ENCODE measurements at places on chromosomes 1 and 21.

- DNase-seq = no peak
Observed at GRCh38 chr21:39012326-39013230, 170.7 kb downstream of the PSMG1 start.

DNA sequence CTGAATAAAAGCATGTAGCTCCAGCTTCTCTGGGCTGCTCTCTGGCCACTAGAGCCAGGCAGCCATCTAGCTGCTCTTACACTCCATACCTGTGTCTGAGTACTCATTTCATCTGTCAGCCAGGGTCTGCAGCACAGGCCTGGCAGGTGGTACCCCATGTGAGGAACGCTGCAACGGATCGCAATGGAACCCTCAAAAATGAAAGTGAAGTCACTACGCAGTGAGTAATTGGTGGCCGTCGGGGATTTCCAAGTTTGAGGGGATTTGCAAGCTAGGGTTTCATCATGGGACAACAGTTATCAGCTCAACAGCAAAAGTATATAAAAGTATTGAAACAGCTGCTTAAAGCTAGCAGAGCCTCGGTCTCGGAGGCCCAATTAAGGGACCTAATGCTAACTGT lies 186.7 kb downstream of the HFM1 start:
- no peak for DNase-seq

GRCh38 chr1:205374210-205375078 lies 17.7 kb upstream of the KLHDC8A start:
- DNase-seq = no peak

- peak; percentile 80 for DNase-seq
Observed at GRCh38 chr1:22665752-22666151, 12.7 kb downstream of the C1QB start.

DNA sequence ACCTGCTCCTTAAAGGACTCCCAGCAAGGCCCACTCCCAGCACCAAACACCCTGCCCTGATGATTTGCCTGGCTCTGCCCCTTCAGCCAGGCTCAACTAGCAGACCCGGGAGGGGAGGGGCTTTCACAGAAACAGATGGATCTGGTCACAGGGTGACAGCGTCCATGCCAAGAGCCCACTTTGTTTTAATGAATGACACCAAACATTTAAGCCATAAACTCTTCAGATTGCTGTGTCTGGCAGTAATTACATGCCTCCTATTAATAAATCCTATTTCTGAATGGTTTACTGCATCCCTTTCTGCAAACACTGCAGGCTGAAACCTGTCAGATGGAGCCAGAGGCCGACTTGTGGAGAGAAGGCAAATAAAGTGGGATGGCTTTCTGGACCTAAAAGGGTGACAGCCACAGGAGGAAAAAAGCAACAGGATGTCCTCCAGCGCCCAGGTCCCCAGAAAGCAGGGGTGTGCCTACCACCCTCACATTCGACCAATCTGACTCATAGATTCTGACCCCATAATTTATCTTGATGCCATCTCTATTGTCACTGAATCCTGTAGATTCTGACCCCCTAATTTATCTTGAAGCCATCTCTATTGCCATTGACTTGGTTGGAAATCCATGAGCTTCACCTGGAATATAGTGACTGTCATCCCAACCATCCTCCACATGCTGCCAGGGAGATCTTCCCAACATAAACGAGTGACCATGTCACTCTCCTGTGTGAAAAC lies 200.9 kb downstream of the PLPP3 start:
- no peak for DNase-seq

DNA sequence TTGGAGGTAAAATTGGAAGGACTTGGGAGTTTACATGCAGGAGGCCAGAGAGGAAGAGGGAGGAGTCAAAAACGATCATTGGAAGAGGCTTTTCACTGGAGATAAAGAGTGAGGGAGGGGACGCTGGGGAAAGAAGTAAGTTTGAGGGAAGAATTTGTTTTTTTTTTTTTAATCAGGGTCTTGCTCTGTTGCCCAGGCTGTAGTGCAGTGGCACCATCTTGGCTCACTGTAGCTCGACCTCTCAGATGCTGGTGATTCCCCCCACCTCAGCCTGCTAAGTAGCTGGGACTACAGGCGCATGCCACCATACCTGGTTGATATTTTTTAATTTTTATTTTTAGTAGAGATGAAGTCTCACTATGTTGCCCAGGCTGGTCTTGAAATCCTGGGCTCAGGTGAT lies 1.2 kb upstream of the MROH7 start:
- no peak for DNase-seq

DNA sequence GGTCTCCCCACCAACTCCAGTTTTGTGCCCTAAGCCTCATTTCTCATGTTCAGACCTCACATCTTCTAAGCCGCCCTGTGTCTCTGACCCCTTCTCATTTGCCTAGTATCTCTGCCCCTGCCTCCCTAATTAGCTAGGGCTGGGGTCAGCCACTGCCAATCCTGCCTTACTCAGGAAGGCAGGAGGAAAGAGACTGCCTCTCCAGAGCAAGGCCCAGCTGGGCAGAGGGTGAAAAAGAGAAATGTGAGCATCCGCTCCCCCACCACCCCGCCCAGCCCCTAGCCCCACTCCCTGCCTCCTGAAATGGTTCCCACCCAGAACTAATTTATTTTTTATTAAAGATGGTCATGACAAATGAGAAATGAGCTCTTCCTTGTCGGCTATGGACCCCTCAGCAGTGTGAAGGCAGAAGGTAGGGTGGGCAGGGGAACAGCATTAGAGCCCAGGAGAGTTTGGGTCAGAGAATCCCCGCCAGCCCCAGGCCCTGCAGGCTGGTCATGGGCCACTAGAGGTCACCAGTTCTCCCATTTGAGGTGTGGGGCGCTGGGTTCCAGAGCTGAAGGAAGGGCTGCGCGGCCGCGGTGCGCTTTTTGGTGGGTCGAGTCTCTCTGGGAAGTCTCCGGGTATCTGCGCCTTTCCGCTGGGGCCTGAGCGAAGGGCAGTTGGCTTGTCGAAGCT lies 11.5 kb downstream of the ADAMTSL4 start:
- peak; percentile 97 for DNase-seq

DNA sequence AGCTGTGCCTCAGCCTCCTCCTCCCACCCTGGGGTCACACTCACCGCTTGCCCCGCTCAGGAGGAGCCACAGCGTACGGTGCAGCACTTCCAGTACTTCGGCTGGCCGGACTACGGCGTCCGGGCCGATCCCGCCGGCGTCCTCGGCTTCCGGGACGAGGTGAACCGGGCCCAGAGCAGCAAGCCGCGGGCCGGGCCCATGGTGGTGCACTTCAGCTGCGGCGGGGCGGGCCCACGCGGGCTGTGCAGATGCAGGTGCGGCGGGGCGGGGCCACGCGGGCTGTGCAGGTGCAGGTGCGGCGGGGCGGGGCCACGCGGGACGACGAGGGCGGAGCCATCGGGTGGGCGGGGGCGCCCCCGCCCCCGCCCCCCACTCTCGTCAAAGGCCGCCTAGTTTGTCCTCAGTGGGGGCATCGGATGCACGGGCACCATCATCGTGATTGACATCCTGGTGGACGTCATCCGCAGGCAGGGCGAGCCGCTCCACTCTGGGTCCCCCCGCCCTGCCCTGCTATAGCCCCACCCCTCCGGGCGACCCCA lies 5.5 kb downstream of the RNF223 start:
- peak; percentile 52 for DNase-seq

DNA sequence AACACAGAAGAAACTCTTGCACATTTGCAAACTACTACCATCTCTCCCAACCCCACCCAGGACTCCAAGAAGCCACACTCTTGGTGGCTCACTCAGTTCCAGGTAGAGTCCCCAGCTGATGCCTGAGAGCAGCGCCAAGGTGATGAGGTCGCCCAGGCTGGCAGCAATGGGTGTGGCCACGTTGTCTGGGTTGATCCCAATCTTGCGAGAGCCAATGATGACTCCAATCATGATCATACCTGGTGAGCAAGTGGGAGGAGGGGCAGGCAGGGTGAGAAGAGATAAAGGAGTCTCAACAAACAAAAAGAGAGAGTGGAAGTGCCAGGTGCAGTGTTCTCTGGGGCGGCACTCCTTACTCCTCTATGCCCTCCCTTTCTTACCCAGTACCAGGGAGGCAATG lies 14.4 kb downstream of the SLC41A1 start:
- DNase-seq = no peak

- DNase-seq = no peak
Observed at GRCh38 chr1:109649491-109649914, 6.4 kb upstream of the GSTM4 start.

DNA sequence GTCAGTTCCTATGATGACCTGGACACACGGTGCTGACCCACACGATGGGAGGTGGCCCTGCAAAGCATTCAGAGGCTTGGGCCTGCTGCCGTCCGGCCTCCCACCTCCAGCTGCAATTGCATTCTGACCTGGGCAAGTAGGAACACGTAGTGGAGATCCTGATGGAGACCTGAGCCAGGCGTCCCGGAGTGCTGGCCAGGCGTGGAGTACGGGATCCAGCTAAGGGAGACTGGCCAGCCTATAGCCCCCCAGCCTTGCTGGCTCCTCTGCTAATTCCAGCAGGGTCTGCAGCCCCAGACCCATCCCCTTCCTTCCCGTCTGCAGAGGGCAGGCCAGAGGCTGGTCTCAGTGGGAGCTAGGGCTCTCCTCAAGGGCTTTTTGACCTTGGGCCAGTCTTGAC lies 11.2 kb downstream of the CD46 start:
- DNase-seq = no peak

- DNase-seq = no peak
Observed at GRCh38 chr1:93143769-93144168, 36.4 kb downstream of the TMED5 start.

GRCh38 chr1:206036663-206037455 lies 13.2 kb upstream of the CTSE start:
- DNase-seq = no peak

Data from GM23338 (cell line).